ENCODE measurements at places on chromosomes 1 and 21.

DNA sequence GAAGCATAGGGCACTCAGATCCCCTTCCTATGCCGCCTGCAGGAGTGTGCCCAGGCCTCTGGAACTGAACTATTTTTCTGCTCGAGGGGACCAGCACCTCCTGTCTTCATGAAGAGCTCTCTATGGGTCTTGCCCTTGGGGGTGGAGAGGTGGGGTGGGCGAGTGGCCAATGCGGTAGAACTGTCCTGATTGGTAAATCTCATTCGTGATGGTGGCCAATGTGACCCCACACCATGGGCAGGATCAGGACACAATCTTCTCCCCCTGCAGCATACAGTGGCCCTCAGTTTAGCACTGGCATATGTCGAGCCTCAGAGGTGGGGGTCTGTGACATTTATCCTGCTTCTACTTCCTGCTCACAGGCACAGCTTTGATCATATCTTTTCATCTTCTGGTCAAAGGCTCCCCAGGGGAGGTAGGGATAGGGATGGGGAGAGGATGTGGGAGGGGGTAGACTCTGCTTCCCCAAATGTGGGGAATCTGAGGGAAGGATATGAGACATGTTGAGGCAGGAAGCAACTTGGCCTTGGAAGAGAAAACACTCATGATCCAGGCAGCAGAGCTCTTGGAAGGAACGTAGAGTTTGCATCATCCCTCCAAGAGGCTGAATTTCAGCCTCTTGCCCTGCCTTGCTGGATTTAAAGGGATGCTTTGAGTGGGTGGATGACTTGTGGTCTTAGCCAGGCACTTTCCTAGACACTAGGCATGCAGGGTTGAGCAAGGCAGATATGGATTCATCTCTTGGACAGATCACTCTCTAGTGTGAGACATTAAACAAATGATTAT, 81.8 kb downstream of the LAMC2 start:
- peak; percentile 89 for DNase-seq

DNA sequence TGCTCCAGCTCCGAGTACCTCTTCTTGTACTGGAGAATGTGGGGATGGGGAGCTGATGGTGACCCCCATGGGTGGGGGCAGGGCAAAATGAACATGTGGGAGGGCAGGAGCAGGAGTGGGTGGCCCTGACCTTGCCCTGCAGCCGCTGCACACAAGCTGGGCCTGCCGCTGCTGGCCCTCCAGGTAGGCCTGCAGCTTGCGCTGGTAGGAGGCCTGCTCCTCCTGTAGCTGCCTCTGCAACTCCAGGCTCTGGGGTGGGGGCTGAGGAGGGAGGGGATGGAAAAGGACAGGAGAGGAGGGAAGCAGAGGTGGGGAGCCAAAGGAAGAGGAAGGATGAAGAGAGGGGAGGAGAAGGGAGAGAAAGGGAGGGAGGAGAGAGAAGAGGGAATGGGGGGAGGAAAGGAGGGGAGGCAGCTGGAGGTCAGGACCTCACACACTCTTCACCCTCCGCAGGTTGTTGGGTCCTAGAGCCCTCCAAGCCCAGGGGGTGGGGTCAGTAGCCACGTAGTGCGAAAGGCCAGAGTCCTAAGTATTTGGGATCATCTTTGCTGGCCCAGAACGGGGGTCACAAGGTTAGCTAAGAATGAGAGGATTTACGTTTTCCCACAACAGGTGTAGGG, 22.9 kb downstream of the RNU1-1 start:
- no peak for DNase-seq

DNA sequence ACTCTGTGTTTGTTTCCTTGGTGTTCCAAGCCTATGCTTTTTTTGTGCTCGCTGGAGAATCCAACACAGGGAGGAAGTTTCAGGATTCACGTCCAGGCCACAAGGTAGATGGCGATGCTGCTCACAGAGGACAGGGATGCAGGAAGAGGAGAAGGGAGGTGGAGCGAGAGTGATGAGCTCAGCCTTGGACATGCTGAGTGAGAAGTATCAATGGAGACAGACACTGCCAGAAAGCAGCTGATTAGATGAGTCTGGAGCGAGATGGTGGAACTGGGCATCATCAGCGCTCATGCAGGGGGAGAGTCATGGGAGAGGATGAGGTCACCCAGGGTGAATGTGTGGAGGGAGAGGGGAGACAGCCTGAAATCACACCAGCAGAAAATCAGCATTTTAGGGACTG, 110.0 kb downstream of the GLUL start:
- peak; percentile 36 for DNase-seq

DNA sequence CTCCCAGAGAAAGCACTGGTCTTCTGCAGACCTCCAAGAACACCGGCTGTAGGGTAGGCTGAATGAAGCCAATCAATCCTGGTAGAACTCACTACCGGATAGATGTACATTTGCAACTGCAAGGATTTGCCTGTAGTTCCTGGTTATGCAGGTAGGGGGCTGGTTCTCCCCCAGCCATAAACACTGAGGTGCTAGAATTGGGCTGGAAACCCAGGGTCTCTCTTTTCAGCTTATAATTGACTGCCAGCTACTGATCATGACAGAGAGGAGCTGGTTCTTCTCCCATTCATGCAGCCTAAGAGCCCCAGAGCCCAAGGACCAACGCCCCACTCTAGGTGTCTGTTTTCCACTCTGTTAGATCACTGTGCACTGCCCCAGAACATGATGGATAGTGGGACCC, 21.5 kb upstream of the MTARC2 start:
- no peak for DNase-seq

DNA sequence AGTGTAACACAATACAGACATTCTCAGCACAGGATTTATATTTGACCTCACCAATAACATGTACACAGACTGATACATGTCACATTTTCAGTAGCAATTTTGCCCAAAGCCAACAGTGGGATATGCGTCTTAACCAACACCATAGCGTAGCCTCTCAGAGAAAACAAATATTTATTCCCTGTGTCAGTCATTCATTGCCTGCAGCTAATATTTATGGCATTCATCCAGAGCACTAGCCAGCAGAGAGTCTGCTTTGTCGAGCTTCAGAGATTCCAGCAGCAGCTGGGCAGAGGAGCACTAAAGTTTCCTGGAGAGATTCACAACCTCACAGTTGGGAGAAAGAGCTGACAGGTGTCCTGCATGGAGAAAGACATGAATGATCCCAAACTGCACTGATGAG, 400.7 kb upstream of the DAB1 start:
- DNase-seq = no peak

GRCh38 chr21:41610042-41610839, 102.3 kb upstream of the TMPRSS2 start:
- peak; percentile 73 for DNase-seq

DNA sequence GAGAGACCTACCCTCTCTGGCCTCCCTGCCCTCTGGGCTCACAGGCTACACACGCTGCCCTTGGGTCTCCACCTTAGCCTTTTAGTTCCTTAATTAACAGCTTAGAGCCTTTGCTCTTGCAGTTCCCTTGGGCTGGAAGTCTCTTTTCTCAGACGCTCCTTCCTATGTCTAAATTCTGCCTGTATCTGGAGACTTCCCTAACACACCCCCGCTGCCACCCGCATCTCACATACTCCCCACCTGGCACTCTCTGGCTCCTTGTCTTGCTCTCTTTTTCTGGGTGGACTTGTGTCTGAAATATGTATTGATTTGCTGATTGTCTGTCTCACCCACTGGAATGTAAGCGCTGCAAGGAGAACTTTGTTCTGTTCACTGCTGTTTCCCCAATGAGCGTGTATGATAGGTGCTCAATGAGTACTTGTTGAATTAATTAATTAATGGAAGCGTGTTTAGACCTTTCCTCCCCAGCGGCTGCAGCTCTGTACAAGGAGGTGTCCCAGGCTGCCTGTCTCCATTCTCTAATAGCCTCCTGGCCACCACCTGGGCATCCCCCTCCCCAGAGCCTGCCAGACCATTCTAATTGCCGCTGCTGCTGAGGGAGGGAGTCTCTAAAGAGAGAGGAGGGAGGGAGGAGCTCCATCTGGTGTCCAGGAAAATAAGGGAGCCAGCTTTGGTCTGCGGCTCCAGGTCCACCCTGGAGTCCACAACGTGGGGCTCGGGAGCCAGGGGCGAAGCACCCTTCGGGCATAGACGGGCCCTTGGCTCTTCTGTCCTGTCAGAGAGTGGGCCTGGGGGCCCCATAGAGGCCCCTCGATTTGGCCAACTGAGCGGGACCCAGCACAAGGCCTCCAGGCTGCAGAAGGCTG, 95.4 kb downstream of the RNF220 start:
- peak; percentile 28 for DNase-seq

- DNase-seq = peak; percentile 68
Observed at GRCh38 chr1:218380125-218380977, 35.2 kb downstream of the TGFB2 start.

- DNase-seq = no peak
Observed at GRCh38 chr1:172352435-172352834, 68.0 kb upstream of the C1orf105 start.

GRCh38 chr1:74395571-74395970, 116.8 kb downstream of the LRRC53 start:
- DNase-seq = no peak

DNA sequence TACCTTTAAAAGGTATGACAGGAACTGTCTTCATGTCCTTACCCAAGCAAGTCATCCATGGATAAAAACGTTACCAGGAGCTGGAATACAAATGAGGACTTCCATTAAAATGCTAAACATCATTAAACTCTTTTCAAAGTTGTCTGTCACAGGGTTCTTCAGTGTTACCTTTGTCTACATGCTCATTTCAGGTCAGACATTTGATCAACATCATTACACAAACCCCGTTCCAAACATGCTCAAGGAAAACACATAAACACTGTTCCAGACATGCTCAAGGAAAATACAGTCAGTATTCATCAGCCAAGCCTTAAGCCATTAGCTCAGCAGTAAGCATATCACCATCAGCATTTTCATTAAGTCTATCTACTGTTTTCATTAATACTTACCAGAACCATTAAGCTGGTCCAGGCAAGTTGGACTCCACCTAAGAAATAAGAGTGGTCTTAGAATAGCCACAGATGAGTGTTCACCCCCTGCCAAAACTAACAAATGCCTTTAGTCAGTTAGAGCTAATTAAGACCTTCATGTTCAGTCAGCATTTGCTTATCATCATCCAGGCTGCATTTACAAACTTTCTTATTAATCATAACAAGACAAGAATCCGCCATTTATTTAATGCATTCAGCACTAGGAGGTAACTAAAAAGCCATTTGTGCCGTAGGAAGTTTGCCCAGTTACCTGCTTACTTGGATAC, 2.2 kb downstream of the GAS5 start:
- DNase-seq = no peak

DNA sequence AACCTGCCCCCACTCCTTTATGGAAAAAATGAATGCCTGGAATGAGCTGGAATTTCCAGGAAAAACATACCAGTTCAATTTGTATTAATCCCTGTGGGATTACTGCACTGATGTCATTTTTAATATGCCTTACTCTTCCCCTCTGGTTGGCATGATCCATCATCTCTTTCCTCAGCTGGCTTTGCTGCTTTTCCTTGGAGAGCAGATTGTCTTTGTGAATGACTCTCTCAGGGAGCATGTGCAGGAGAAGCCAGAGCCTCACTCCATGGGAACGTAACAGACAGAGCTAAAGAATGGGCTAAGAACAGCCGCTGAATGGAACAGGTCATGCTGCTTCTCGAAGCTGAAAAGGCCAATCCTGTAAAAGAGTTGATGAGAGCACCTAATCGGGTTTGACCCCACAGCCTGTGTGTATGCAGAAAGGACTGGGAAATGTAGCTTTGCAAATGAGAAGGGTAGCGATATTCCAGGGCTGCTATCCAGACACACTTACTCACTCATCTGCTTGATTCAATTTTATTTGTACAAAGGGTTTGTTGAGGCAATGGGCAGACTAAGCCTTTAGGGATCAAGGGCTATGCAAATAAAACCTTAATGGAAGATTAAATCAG, 20.7 kb downstream of the PHC2 start:
- peak; percentile 78 for DNase-seq

- DNase-seq = peak; percentile 68
Observed at GRCh38 chr1:156625436-156626078, 6.3 kb downstream of the HAPLN2 start.

All from AG20443 (cell line).